ENCODE measurements at places on chromosomes 16 and 17. TPM values are rescaled to one million over a fixed set of nuclear protein-coding genes. Genes with fewer than 3 reads are reported as not detected.

- H3K4me3 ChIP-seq, result no peak overlapping the region
- no peaks in the 10 kb centered on the region for H3K36me3 ChIP-seq
- DNase-seq, result no peak
- no peaks in the 10 kb centered on the region for H3K27me3 ChIP-seq
- no peaks in the 10 kb centered on the region for H3K4me1 ChIP-seq
These were observed 150.6 kb downstream of the RPTOR start for GRCh38 chr17:80694992-80695912.

DNA sequence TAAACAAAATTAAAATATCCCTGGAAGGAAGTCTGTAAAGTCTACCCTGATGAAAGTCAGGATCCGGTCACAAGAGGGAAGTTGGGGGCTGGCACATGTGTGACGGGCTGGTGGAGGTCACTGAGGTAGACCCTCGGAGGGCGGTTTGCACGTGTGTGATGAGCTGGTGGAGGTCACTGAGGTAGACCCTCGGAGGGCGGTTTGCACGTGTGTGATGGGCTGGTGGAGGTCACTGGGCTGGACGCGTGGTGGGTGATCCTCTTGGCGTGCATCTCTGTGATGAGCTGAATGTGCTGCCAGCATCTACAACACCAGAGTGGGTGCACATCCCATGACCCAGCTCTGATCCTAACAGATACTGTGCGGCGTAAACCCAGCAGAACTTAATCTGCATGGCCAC, 43.7 kb upstream of the METRNL start:
- no peaks in the 10 kb centered on the region for H3K36me3 ChIP-seq
- no peaks in the 10 kb centered on the region for H3K27me3 ChIP-seq
- H3K4me3 ChIP-seq, result no peak overlapping the region
- no peak for DNase-seq

- H3K27me3 ChIP-seq, result no peaks in the 10 kb centered on the region
- peaks cover 7% of the 10 kb centered on the region for H3K36me3 ChIP-seq
- DNase-seq, result peak; percentile 36
- no peak overlapping the region for H3K4me3 ChIP-seq
- H3K27ac ChIP-seq, result peak overlapping the region; percentile 80
- peaks cover 63% of the 10 kb centered on the region for H3K4me1 ChIP-seq
These were observed 168.5 kb downstream of the KATNIP start for GRCh38 chr16:27718201-27719105.

DNA sequence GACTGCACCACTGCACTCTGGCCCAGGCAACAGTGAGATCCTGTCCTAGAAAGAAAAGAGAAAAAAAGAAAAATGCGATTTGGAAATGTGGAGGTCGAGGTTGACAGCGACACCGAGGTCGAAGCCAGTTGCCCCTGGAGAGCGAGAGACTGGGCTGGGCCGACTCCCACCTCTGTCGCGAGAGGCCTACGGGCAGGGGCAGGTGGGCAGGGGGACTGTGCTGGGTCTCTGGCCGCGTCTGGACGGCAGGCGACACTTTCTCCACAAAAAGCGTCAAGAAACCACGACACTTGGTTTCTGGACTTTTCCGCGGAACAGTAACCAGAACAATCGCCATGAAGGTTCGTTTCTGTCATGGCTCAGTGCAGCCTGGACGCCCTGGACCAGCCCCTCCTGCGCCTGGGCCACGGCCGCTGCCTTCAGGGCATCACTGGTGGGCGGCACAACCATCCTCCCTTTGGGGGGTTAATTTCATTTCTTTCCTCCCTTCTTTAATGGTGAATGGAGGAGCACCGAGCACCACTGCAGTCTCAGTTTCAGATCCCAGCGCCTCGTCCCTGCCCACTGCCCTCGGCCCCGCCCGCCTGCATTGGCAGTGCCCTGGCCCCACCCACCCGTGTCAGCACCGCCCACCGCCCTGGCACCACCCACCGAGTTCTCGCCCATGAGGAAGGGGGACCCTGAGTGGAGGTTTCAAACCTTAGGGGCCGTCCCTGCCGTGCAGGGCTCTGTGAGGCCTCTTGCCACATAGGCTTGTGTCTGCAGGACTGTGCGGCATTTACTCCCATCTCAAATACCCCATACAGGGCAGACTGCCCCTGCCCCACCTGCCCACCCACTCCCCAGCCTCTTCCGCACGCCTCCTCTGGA, 18.5 kb upstream of the CDH15 start:
- no peaks in the 10 kb centered on the region for H3K27me3 ChIP-seq
- no peak overlapping the region for H3K4me3 ChIP-seq
- H3K4me1 ChIP-seq, result no peaks in the 10 kb centered on the region
- H3K36me3 ChIP-seq, result peaks cover 60% of the 10 kb centered on the region
- no peak overlapping the region for H3K27ac ChIP-seq

GRCh38 chr17:45060382-45060796, 728 bp upstream of the NMT1 start:
- H3K27ac ChIP-seq, result peak overlapping the region; percentile 76
- no peaks in the 10 kb centered on the region for H3K36me3 ChIP-seq
- no peaks in the 10 kb centered on the region for H3K27me3 ChIP-seq
- DNase-seq, result no peak
- peaks cover 57% of the 10 kb centered on the region for H3K4me1 ChIP-seq

DNA sequence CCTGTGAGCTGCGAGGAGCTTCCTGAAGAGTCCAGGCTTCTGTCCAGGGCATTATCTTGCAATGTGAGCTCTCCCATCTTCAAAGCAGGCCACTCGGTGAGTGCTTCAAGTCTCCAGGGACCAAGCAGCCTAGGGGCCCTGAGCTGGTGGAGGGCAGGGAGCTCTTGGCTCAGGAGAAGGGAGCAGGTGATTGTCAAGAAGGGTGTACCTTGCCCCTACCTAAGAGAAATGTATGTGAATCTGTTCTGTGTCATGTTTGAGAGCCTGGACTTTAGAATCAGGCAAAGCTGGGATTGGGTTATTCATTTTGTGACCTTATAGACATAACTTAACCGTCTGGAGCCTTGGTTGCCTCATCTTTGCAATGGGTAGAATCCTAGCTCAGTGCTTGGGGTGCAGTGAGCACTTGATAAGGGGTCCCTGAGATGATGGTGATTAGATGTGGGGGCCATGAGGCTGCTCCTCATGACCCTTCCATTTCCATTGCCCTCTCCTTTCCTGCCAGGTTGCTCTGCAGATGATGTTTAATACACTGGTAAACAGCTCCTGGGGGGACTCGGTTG, 15.9 kb downstream of the ZNF768 start:
- H3K27ac ChIP-seq, result no peak overlapping the region
- H3K4me1 ChIP-seq, result no peaks in the 10 kb centered on the region
- H3K36me3 ChIP-seq, result no peaks in the 10 kb centered on the region
- no peak for DNase-seq

DNA sequence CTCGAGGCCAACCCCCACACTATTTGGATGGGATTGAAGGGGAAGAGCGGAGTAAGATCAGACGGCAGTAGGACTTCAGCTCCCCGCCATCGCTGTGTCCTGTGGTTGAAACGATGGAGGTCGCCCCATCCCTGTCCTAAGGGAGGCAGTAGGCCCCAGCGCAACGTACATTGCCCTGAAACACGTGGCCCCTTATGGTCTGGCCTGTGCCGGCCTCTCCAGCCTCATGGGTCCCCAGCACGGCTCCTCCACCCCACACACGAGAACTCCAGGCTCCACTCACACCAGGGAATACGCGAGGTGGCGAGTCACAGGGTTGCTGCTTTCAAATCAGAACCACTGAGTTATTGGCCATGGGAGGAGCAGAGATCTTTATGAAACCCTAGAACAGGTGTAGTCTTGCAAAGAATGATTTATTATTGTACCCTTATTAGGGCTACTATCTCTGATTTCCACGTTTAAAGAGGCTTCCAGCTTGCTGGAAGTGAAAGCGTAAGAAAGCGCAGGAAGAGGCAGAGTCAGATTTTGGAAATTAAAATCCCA, 669 bp upstream of the DCTPP1 start:
- H3K4me1 ChIP-seq, result peaks cover 16% of the 10 kb centered on the region
- no peak for DNase-seq
- H3K36me3 ChIP-seq, result no peaks in the 10 kb centered on the region
- H3K4me3 ChIP-seq, result peak overlapping the region; percentile 48
- H3K27me3 ChIP-seq, result no peaks in the 10 kb centered on the region

DNA sequence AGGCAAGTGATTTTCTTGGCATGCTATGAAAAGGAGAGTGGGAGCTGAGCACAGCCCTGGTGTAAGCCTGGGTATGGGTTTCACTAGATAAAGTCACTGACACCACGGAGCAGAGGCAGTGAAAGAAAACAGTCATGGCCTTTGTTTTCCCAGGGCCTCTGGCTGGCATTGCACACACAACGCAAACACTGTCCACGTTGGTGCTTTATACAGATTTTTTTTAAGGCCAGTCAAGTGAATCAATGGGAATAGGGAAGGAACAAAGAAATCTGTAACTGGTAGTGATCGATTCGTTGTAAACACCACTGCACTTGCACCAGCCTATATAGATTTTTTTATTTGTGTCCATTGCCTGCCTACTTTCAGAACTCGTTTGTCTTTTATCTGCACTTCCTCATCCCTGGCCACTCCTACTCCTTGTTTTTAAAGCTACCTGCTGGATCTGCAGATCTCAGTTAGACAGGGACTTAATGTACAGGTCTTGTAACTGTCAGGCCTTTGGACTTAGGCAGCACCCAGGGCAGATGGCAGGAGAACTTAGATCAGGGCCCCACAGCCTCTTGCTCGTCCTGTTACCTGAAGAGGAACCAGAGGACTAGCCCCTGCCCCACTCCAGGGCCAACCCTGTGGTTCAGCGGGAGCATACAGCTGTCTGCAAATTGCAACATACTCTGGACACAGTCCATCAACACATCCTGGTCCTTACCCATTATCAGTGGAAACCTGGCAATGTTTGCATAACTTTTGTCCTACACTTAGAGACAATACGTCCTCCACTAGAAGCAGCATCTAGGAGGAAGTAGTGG, 10.6 kb upstream of the TMIGD1 start:
- no peak for DNase-seq
- H3K27me3 ChIP-seq, result no peaks in the 10 kb centered on the region
- H3K36me3 ChIP-seq, result no peaks in the 10 kb centered on the region
- peaks cover 3% of the 10 kb centered on the region for H3K4me1 ChIP-seq
- H3K4me3 ChIP-seq, result no peak overlapping the region

- peak overlapping the region; percentile 92 for H3K27ac ChIP-seq
- no peaks in the 10 kb centered on the region for H3K36me3 ChIP-seq
- peak overlapping the region; percentile 66 for H3K4me3 ChIP-seq
- peak; percentile 30 for DNase-seq
- peaks cover 57% of the 10 kb centered on the region for H3K27me3 ChIP-seq
- H3K4me1 ChIP-seq, result no peaks in the 10 kb centered on the region
These were observed 1.6 kb downstream of the HOXB2 start for GRCh38 chr17:48543107-48543853.

DNA sequence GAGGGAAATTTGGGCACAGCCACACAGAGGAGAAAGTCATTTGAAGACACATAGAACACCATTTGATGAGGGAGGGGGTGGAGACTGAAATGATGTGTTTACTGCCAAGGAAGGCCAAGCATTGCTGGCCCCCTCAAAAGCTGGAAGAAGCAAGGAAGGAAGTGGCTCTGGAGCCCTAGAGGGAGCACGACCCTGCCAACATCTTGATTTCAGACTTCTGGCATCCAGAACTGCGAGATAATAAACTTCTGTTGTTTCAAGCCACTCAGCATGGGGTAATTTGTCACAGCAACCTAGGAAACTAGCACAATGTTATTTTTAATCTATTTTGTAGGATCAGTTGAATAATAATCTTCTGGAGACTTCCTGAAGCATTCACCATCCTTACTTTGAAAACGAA, 314.8 kb upstream of the GOT2 start:
- no peak for DNase-seq
- H3K27me3 ChIP-seq, result no peaks in the 10 kb centered on the region
- H3K4me3 ChIP-seq, result no peak overlapping the region
- no peaks in the 10 kb centered on the region for H3K36me3 ChIP-seq

DNA sequence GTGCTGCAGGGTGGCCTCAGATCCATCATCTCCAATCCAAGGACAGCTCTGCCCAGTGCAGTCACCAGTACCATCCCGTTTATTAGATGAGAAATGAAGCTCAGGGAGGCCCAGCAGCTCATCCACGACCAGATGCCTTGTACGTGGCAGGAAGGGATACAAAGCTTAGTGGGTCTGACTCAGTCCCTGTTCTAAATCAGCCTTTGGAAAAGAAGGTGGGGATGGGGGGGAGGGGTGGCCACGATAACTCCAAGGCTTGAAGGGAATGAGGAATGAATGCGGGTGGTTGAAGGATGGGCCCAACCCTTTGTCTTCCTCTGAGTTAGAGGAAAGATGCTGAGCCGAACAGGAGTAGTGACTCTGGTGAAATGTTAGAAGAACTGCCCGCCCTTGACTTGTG, 25.8 kb downstream of the LLGL2 start:
- H3K27me3 ChIP-seq, result no peaks in the 10 kb centered on the region
- no peak overlapping the region for H3K4me3 ChIP-seq
- H3K27ac ChIP-seq, result no peak overlapping the region

DNA sequence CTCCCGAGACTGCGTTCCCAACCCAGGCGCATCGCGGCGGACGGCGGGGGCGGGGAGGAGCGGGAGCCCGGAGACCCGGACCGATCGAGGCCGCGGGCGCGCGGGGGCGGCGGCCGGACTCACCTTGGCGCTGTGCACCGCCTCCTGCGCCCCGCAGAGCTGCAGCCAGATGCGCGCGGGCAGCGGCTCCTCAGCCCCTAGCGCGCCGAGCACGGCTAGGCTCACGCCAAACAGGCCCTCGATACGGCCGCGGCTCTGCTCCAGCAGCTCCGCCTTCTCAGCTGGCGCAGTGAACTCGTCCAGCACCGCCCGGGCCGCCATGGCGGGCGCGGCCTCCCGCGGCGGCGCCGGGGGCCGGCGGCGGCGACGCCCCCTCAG, 339 bp downstream of the N4BP1 start:
- H3K36me3 ChIP-seq, result no peaks in the 10 kb centered on the region
- H3K27me3 ChIP-seq, result no peaks in the 10 kb centered on the region
- peak overlapping the region; percentile 96 for H3K27ac ChIP-seq
- no peaks in the 10 kb centered on the region for H3K4me1 ChIP-seq
- H3K4me3 ChIP-seq, result peak overlapping the region; percentile 73

DNA sequence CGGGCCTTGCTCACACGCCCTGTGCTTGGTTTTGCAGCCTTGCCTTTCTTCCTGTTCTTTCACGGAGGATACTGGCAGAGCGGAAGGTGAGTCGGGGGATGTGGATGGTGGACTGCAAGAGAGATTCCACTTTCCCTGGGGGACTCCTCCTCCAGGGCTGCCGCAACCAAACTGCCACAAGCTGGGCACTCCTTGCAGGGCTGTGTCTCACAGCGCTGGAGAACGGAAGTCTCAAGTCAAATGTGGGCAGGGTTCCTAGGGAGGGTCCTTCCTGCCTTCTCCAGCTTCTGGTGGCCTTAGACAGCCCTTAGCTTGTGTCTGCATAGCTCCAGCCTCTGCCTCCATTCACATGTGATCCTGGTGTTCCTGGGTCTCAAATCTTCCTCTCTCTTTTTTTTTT, 11.4 kb upstream of the BIRC5 start:
- no peak overlapping the region for H3K27ac ChIP-seq
- no peak overlapping the region for H3K4me3 ChIP-seq
- H3K27me3 ChIP-seq, result no peaks in the 10 kb centered on the region
- H3K4me1 ChIP-seq, result no peaks in the 10 kb centered on the region

GRCh38 chr17:4293572-4293971, 29.8 kb upstream of the ANKFY1 start:
- no peaks in the 10 kb centered on the region for H3K27me3 ChIP-seq
- no peak overlapping the region for H3K4me3 ChIP-seq
- H3K36me3 ChIP-seq, result peaks cover 6% of the 10 kb centered on the region
- no peaks in the 10 kb centered on the region for H3K4me1 ChIP-seq
- no peak for DNase-seq

- no peak overlapping the region for H3K4me3 ChIP-seq
- no peaks in the 10 kb centered on the region for H3K27me3 ChIP-seq
- no peak for DNase-seq
- H3K27ac ChIP-seq, result no peak overlapping the region
- H3K4me1 ChIP-seq, result no peaks in the 10 kb centered on the region
These were observed 17.6 kb downstream of the CFAP52 start for GRCh38 chr17:9594065-9594464.

WFDC1 gene
- 3.5 TPM for total RNA-seq

METTL2A gene
- total RNA-seq, result 11.0 TPM

MPP3 gene
- total RNA-seq, result 19.2 TPM

ETV4 gene
- 5.1 TPM for total RNA-seq

MARF1 gene
- total RNA-seq, result 57.5 TPM

VPS9D1 gene
- 14.1 TPM for total RNA-seq

Measured in tibial nerve (tissue), 4 donors.